B cell (primary cell): ENCODE measurements at places on chromosomes 1 and 21.

- no peak for DNase-seq
- H3K4me3 ChIP-seq, result no peak overlapping the region
- H3K4me1 ChIP-seq, result no peaks in the 10 kb centered on the region
- H3K27ac ChIP-seq, result no peak overlapping the region
- no peaks in the 10 kb centered on the region for H3K27me3 ChIP-seq
- H3K36me3 ChIP-seq, result no peaks in the 10 kb centered on the region
Observed at GRCh38 chr1:14539953-14540563, 58.4 kb upstream of the KAZN start.

DNA sequence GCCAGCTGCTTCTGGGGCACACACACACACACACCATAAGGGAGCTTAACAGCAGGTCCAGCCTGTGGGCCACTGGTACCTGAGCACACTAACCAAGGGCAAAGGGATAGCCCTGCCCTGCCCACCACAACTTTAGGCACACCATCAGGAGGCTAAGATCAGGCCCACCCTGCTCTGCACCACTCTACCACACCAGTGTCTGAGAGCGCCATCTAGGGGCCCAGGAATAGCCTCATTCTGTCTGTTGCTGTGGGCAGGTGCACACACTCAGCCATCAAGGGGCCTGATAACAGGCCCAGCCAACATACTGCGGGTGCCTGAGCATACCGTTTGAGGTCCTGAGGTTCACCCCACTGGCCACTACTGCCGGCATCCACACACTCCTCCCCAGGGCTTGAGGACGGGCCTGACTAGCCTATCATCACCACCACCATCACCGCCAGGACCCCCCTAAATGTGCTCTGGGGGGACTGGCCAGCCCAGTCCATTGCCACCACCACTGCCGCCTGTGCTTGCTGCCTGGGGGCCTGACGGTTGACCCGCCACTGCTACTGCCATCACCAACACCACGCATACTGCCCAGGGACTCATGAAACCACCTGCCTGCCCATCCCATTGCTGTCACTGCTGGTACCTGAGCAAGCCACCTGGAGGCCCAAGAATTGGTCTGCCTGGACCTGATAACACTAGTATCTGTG is 31.3 kb downstream of the NSL1 start:
- H3K27ac ChIP-seq, result no peak overlapping the region
- H3K27me3 ChIP-seq, result no peaks in the 10 kb centered on the region
- peaks cover 8% of the 10 kb centered on the region for H3K36me3 ChIP-seq
- H3K4me3 ChIP-seq, result no peak overlapping the region
- no peaks in the 10 kb centered on the region for H3K4me1 ChIP-seq
- DNase-seq, result peak; percentile 29

- no peak for DNase-seq
- no peak overlapping the region for H3K27ac ChIP-seq
- H3K4me1 ChIP-seq, result no peaks in the 10 kb centered on the region
- H3K36me3 ChIP-seq, result no peaks in the 10 kb centered on the region
Observed at GRCh38 chr1:35876988-35877387, 6.0 kb upstream of the AGO1 start.

DNA sequence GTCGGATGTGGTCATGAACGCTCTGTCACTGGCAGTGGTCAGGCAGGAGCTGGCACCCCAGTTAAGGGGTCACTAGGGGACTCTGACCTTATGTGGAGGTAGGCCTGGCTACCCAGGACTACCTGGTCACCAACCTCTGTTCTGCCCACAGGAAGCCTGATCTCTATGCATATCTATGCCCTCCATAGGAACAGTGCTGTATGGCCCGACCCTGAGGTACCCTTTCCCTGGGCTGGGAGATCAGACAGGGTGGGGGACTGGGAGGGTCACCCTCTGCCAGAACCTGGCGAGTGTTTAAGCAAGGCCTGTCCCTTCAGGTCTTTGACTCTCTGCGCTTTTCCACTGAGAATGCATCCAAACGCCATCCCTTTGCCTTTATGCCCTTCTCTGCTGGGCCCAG is 19.0 kb downstream of the CYP4B1 start:
- H3K36me3 ChIP-seq, result no peaks in the 10 kb centered on the region
- H3K4me1 ChIP-seq, result no peaks in the 10 kb centered on the region
- H3K4me3 ChIP-seq, result no peak overlapping the region
- DNase-seq, result no peak

GRCh38 chr1:99638853-99639252 is 7.1 kb upstream of the PALMD start:
- H3K4me1 ChIP-seq, result no peaks in the 10 kb centered on the region
- H3K27me3 ChIP-seq, result peaks cover 4% of the 10 kb centered on the region
- no peak overlapping the region for H3K4me3 ChIP-seq
- no peak for DNase-seq

DNA sequence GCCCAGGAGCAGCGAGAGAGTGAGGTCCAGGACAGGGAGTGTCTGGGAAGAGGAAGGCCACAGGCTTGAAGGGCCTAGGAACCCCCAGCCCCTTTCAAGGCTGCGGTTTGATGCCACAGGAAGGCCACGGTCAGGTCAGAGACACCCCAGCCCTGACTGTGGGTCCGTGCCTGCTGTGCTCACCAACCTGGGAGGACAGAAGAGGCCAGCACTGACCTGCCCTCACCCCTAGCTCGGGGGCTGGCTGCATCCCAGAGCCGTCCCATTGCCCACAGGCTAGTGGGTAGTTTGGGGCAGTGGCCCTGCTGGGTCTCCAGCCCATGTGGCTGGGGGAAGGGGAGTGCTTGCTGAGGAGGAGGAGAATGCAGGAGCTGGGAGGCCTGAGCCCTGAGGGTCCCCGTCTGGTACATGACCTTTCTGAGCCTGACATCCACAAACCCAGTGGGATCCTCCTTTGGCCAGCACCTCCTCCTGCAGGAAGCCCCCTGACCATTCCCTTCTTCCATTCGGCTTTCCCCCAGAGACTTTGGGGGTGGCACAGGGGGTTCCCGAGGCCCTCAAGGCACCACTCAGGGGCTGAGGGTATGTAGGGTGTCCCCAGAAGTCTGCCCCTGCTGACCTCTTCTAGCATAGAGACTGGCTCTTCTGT is 54.3 kb downstream of the WNT9A start:
- no peak overlapping the region for H3K27ac ChIP-seq
- H3K4me3 ChIP-seq, result no peak overlapping the region
- H3K27me3 ChIP-seq, result no peaks in the 10 kb centered on the region
- DNase-seq, result no peak

- H3K36me3 ChIP-seq, result no peaks in the 10 kb centered on the region
- H3K4me1 ChIP-seq, result peaks cover 54% of the 10 kb centered on the region
- H3K27ac ChIP-seq, result peak overlapping the region; percentile 99
- no peaks in the 10 kb centered on the region for H3K27me3 ChIP-seq
- peak overlapping the region; percentile 96 for H3K4me3 ChIP-seq
Observed at GRCh38 chr1:231337043-231337471, 595 bp downstream of the EXOC8 start.

- no peaks in the 10 kb centered on the region for H3K36me3 ChIP-seq
- no peaks in the 10 kb centered on the region for H3K27me3 ChIP-seq
- no peak for DNase-seq
- H3K4me3 ChIP-seq, result no peak overlapping the region
Observed at GRCh38 chr1:66176012-66176715, 357.8 kb upstream of the SGIP1 start.

GRCh38 chr21:28783641-28784185 is 209.0 kb downstream of the LTN1 start:
- H3K36me3 ChIP-seq, result no peaks in the 10 kb centered on the region
- H3K27ac ChIP-seq, result no peak overlapping the region
- H3K27me3 ChIP-seq, result no peaks in the 10 kb centered on the region

GRCh38 chr21:32415451-32416398 is 3.2 kb downstream of the EVA1C start:
- no peak overlapping the region for H3K27ac ChIP-seq
- H3K27me3 ChIP-seq, result no peaks in the 10 kb centered on the region
- DNase-seq, result no peak
- H3K4me1 ChIP-seq, result peaks cover 13% of the 10 kb centered on the region

GRCh38 chr1:24725209-24725651 is 20.0 kb upstream of the CLIC4 start:
- no peak overlapping the region for H3K4me3 ChIP-seq
- no peaks in the 10 kb centered on the region for H3K36me3 ChIP-seq
- H3K27me3 ChIP-seq, result no peaks in the 10 kb centered on the region
- DNase-seq, result no peak

DNA sequence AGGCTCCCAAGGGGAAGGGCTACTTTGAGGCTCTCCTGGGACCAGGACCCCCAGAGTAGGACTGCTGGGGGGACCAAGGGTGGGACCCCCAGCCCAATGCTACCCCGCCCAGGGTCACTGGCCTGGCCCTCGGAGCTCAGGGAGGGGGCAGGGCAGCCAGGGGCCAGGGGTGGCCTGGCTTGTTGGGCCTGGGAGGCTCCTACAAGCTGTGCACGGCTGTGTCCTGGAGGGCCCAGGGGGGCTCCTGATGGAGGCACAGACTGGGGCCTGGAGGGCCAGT is 2.2 kb downstream of the HES4 start:
- no peaks in the 10 kb centered on the region for H3K36me3 ChIP-seq
- peaks cover 33% of the 10 kb centered on the region for H3K4me1 ChIP-seq
- peaks cover 10% of the 10 kb centered on the region for H3K27me3 ChIP-seq
- H3K27ac ChIP-seq, result no peak overlapping the region
- DNase-seq, result no peak

GRCh38 chr1:64320922-64321614 is 117.6 kb downstream of the UBE2U start:
- no peaks in the 10 kb centered on the region for H3K27me3 ChIP-seq
- no peak overlapping the region for H3K4me3 ChIP-seq
- no peaks in the 10 kb centered on the region for H3K4me1 ChIP-seq
- DNase-seq, result no peak
- no peak overlapping the region for H3K27ac ChIP-seq
